Activated effector memory CD4-positive, alpha-beta T cell treated with anti-CD3 and anti-CD28 coated beads, Interleukin-2, amount 50 U/mL, for 16 hours (primary cell): ENCODE measurements at places on chromosomes 11 and 22.

GRCh38 chr11:86141727-86142126, 72.8 kb upstream of the PICALM start:
- DNase-seq: no peak

- DNase-seq: no peak
Measured at GRCh38 chr11:108959874-108960273, 295.0 kb downstream of the DDX10 start.

DNA sequence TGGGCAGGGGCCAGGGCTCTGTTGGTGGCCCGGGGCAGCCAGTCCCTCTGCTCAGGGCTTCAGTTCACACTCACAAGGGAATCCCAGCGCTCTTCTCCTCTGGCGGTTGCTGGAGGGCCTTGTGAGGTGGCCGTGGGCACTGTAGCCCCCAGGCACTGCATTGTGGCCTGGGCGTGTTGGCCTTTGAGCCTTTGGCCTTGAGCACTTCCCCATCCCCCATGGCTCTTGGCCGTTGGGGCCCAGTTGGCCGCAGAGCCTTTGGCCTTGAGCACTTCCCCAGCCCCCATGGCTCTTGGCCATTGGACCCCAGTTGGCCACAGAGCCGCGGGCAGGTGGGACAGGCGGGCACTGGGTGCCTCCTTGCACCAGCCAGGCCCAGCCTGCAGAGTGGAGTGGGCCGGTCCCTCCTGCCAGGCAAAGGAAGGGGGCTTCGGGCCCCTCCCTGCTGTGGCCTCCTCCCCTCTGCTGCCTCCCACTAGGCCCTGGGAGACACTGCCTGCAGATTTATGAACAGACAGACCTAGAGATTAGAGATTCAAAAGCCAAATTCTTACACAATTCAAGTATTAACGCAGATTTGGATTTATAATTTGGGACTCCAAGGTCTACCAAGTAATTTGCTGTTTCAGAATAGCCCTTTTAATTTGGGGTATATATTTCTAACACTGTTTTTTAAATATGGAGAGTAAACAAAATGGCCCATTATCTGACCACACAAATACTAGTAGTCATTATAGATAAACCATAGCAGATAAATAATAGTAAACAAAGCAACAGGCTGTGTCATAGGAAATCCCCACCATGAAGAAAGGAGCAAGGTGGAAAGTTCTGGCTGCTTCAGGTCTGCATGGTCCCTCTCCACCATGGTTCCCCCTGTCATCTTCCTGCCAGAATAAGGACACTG, 18.2 kb upstream of the TXNRD2 start:
- no peak for DNase-seq

- DNase-seq: no peak
Measured at GRCh38 chr22:36233796-36234195, 5.5 kb downstream of the APOL2 start.

GRCh38 chr11:18061351-18061750, 15.3 kb upstream of the TPH1 start:
- DNase-seq: no peak

- no peak for DNase-seq
Measured at GRCh38 chr22:20154602-20155187, 3.8 kb upstream of the CCDC188 start.

GRCh38 chr11:119367661-119368120, 13.8 kb downstream of the USP2 start:
- no peak for DNase-seq

DNA sequence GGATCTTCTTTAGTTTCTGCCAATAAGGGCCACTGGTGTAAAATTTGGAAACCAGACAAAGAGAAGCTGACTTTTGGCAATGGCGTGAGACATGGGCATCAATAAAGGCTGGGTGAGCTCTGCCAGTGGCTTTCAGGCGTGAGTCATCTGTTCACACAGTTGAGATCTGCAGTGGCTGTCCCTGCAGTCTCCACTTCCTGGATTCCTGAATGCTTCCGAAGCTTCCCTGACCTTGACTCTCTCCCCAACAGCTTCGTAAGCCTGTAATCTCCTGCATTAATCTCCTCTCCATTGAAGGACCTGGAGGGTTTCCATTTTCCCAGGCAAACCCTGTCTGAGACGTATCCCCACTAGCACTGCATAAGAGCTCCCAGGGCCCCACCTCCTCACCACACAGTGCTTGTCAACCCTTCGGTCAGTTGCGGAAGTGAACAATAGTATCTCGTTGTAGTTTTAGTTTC, 574.7 kb downstream of the TBC1D22A start:
- no peak for DNase-seq

DNA sequence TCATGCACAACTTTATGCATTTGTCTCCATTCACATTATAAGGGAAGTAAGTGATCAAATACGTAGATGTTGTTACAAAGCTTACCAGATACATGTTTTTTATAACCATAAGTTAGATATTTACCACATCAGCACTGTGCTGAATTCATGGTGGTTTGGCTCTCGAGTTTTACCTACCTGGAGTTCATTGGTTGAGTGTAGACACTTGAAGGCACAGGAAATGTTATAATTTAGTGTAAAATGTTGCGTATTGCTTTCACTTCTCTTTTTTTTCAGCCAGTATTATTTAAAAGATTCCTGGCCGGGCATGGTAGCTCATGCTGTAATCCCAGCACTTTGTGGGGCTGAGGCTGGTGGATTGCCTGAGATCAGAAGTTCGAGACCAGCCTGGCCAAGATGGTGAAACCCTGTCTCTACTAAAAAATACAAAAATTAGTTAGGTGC, 53.1 kb upstream of the GRK2 start:
- DNase-seq: no peak

DNA sequence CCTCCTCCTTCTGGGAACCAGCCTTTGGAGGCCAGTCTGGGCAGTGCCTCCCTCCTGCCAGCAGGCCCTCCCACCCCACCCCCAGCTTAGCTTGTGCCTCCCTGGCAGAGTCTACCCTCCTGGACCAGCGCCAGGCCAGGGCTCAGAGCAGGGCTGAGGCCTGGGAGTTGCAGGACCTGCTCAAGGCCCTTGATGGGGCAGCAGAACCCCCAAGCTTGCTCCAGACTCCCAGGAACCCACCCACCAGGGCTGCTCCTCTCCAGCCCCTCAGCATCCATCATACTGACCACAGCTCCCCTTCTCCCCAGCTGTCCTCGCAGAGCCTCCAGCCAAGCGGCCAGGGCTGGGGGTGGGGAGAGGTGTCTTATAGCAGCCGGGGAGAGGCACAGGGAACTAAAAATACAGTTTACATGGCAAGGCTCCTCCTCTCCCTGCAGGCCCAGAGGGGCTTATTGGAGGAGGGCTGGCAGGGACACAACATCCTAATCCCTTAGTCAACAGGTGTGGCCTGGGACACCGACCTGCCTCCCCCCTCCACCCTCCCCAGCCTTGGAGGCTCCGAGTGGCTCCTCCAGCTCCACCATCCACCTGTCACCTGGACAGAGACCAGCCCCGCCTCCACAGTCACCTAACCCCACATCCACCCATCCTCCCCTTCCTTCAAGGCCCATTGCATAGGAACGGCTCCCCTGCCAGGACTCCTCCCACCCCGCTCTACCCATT, 5.2 kb upstream of the MB start:
- no peak for DNase-seq

GRCh38 chr11:103948187-103948763, 88.2 kb upstream of the DDI1 start:
- no peak for DNase-seq

DNA sequence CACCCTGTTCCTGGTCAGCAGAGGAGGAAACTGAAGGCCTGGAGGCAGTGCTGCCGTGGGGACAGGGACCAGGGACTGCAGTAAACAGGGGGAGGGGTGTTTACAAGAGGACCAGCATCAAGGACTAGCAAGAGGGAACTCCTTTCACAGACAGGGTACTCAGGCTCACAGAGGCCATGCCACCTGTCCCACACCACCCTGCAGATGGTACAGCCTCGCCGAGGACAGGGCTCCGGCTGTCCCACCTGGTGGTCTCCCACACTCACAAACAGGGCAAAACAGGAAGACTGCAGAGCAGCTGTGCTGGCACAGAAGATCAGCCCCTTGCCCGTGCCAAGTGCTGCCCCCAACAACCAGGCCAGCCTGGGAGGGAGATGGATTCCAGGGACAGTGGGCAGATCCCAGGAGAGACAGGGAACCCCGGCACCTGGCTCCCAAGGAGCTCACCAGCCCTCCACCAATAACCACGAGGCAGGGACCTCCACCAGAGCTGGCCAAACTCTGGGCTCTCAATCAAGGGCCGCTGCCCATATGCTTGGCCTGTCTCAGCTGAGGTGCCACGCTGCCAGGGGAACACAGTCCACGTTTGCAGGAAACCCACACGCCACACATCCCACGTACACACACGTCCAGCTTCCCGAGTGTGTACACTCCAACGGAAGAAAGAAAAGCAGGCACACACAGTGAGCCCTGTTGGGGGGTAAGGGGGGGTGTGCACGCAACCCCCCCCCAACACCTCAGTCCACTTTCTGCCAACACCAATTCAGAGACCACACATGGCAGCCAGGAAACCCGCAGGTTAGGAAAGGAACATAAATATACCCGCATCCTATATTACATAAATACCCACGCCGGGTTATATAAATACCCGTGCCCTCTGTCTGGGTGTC, 2.1 kb downstream of the CSNK1E start:
- peak; percentile 69 for DNase-seq

DNA sequence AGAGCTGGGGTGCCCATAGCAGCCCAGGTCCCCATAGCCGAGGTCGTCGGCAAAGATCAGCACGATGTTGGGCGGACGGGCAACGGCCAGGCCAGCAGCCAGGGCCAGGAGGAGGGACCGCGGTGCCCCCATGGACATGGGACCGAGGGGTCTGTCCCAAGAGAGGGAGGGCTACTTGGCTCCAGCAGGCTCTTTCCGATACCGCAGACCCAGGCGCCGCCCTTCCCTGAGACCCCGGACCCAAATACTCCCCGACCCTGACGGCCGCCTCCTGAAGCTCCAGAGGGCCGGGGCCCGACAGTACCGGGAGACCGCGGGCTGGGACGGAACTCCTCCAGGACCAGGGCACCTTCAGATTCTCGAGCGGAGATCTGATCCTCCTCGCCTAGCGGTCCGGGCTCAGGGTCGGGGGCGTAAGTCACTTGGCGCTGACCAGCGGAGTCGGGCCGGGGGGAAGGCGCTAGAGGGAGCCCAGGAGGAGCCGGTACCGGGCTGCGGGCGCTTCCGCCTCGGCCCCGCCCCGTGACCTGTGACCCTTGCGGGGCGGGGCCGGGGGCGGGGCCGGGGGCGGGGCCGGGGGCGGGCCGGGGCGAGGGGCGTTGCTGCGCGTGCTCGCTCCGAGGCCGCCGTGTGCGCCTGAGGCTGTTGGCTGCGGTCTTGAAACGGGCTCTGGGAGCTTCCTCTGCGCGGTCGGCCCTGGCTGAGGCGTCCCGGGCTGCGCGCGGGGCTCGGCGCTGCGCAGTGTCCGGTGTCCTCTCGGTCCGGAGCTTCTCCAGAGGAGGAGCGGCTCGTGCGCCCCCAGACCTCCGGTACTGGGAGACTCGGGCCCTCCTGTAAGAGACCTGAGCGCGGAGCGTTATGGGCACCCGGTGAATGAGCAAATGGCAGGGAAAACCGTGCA, at the start of gene ARSA:
TSS of gene ARSA (minus strand) at position 511 of the 901 bp plus-strand sequence. CDS start at position 138, 373 bp downstream.
- peak; percentile 92 for DNase-seq

DNA sequence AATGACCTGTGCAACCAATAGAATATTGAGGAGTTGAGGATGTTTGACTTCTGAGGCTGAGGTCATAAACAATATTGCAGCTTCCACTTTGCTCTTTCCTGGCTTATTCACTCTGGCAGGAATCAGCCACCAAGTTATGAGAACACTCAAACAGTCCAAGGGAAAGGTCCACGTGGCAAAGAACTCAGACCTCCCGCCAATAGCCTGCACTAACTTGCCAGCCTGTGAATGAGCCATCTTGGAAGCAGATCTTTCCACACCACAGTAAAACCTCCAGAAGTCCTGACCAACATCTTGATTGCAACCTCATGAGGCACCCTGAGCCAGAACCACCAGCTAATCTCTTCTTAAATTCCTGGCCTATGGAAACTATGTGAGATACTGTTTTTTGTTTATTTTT, 22.7 kb upstream of the PICALM start:
- DNase-seq: no peak

- DNase-seq: no peak
Measured at GRCh38 chr11:11082646-11083045, 224.8 kb upstream of the ZBED5 start.

GRCh38 chr22:39990686-39991085, 4.1 kb upstream of the FAM83F start:
- DNase-seq: no peak

DNA sequence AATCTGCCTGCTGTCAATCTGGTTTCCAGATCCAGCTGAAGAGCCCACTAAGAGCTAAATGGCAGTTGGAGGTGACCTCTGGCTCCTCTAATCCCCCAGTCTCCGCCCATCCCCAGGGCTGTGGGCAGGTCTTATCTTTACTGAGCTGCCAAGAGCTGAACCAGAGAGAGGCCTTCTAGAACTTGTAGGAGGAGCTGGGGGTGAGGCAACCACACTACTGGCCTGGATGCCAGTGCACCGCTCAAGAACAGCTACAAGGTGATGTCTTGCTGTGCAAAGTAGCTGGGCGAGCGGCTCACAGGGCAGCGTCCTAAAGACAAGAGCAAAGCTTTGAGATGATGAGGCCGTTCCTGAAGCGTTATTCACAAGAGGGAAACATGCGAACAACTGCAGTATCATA, 374.6 kb downstream of the CTTN start:
- DNase-seq: no peak

DNA sequence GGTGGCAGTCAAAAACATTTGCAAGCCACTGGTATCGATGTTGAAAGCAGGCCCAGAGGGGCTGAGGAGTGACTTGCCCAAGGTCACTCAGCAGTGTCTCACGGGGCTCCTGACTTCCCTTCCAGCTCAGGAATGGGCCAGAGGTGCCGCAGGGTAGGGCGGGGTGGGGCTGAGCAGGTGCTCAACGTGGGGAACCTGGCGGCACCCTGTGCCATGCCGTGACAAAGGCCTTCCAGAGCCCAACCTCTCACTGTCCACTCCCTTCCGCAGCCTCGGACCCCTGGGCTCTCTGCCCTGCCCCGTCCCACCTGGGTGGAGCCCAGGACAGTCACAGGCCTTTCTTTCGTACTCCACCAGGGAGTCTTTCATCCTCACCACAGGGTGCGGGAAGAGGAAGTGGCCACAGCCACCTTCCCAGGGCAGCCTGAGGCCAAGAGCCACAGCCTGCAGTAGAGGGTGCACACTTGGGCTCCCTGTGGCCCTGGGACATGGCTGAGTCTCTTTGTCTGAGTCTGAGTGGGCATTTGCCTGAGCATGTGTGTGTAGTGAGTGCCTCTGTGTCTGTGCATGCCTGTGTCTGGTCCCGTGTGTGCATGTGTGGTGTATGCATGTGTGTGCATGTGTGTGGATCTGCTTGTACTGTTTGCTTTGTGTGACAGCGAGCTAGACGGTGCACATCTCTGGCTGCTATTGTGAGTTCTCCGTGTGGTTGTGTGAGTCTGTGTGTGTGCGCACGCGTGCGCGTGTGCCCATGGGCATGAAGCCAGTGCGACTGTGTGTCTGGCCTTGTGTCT, 6.0 kb upstream of the LIF start:
- DNase-seq: no peak

DNA sequence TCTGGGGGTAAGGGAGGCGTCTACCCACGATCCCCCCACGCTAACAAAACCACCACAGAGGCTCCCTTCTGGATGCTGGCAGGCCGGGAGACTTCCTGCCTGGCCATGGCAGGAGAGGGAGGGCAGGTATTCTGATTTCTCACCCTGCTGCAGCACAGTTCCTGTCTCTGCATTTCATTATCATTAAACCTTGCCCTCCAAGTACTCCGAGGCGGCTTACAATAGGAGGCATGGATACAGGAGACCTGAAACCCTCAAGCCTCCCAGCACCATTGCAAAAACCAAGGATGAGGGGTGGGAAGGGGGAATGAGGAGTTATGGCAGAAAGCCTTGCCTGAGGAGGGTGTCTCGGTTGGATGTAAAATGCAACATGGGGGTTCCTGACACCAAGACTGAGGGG, 44.1 kb upstream of the MN1 start:
- no peak for DNase-seq
